ENCODE measurements at places on chromosomes 1 and 21.

GRCh38 chr1:39410915-39411436 is 80.5 kb upstream of the BMP8A start:
- peak; percentile 97 for DNase-seq

- DNase-seq: no peak
These were observed 1.3 kb downstream of the KAZN start for GRCh38 chr1:14599800-14600199.

GRCh38 chr1:227185291-227185690 is 133.0 kb downstream of the CDC42BPA start:
- no peak for DNase-seq

DNA sequence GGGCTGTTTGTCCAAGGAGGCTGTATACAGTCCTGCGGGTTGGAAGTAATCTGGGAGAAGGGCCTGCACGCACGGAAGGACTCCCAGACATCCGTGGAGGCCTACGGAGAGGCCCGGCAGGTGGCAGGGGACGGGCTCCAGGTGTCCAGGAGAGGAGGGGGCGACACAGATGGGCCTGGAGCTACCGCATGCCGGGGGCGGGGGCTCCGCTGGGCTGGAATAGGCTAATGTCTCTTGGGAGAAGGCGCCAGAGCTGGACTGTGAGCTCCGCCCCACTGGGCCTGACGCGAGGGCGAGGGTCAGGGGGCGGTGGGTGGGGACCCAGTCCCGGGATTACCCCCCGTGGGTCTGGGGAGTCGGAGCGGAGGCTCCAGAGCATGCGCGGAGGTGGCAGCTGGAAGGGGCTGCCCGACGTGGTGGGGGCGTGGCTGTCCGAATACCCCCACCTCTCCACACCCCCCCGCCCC is 659 bp downstream of the AGO1 start:
- peak; percentile 63 for DNase-seq

DNA sequence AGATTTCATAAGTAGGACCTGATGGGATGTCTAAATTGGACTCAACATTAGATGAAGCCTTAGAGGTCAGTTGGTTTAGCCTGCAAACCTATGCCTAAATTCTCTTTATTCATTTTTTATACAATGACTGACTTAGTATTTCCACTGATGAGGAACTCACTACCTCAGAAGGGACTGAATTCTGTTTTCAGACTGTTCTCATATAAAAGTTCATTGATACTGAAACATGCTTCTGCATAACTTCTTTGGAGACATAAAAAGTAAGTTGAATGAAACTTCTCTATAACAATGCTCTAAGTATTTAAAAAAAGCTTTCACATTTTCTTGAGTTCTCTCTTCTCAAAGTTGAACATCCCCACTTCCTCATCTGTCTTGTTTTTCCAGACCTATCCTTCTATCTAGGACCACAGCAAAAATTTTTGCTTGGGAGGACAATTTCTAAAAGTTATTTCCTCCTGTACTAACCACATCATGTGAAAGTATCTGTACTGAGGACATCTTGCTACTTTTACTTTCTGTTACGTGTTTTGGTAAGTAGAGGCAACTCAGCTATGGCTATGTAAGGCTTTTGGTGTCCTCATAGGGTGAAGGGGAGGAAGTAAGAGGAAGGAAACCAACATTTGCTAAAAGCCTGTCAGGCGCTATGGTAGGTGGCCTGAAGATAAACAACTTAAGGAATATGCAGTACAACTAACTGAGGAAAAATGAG is 64.1 kb downstream of the USP24 start:
- DNase-seq: no peak

- no peak for DNase-seq
These were observed 15.0 kb upstream of the PSMB2 start for GRCh38 chr1:35656148-35656862.

GRCh38 chr1:89765774-89766173 is 55.1 kb upstream of the LRRC8D start:
- DNase-seq: no peak

DNA sequence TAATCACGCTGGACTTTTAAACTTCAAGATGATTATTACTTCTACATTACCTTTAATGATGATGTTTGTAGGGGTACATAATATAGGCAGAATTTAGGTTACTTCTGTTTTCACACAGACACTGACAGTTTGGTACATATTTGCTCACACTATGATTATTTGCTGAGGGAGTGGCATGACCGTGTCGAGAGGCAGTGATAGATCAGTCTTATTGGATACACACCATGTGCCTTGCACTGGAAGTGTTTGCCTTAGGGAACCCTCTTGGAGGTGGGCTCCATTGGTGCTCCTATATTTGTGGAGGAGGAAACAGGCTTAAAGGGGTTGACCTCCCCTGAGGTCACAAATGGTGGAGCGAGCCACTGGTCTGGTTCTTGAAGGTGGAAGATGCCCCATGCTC is 132.1 kb downstream of the PRDM2 start:
- DNase-seq: no peak

DNA sequence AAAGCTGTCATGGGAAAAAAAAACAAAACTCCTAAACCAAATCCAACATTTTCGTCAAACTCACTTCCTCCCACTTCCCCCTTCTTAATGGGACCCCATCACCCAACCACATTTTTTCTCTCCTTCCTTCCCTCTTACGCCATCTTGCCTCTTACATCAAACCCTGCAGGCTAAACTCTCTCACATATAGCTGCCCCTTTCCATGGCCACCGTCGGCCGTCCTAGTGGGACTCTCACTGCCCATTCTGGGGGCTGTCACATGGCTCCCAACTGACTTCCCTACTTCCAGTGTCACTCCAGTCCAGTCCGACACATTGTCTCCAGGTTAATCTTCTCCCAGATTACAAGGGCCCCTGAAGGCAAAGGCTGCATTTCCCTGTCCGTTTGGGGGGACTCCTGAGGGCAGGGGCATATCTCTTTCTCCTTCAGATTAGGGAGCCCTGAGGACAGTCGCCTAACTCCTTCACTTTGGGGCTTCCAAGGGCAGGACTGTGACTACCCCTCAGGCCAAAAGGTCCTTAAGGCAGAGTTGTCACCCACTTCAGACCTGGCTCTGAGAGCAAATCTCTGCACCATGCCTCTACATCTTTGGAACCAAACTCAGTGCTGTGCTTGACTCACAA is 658 bp downstream of the UBXN11 start:
- no peak for DNase-seq

All from thyroid gland (tissue), 4 donors.